Activated CD8-positive, alpha-beta memory T cell treated with anti-CD3 and anti-CD28 coated beads for 4 hours (primary cell): ENCODE measurements at places on chromosomes 13 and 19.

GRCh38 chr19:12139269-12139668, 881 bp downstream of the ZNF20 start:
- DNase-seq = no peak

GRCh38 chr19:47650700-47651099, 41.8 kb downstream of the BICRA start:
- DNase-seq = no peak

GRCh38 chr13:106467427-106468122, 67.9 kb downstream of the EFNB2 start:
- no peak for DNase-seq

GRCh38 chr13:104106705-104107393, 1040.6 kb upstream of the SLC10A2 start:
- DNase-seq = no peak

DNA sequence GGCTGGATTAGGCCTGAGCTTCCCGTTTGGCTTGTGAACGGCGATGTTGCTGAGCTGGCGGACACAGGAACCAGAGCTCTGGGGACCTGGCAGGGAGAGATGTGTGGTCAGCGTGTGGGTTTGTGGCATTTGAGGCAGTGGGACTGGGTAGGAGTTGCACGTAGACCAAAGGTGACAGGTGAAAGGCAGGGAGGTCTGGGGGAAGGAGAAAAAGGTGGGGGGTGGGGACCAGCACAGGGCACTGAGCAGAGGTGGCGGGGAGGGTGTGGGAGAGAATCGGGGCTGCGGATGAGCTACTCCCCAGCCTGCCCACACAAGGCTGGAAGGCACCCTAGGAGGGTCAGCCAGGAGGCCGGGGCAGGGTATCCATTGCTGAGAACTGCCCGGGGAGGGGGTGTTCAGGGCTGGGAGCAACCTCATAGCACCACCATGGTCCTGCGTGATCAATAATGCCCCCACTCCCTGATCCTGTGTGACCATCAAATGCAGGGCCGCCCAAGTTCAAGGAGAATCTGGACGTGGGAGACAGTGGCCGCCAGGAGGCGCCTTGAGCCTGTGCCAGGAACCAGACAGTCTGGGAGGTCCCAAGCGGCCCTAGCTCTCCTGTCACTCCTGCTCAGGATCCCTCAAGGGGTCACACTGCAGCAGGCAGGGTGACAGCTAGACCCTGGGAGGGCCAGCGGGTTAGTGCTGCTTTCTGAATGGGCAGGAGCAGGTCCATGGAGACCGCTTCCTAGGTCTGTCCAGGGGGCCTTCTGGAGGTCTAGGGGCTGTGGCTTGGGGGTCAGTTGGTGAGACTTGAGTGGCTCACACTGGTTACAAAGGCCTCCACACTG, 12.8 kb upstream of the SELENOW start:
- no peak for DNase-seq

GRCh38 chr13:27466513-27466912, 16.1 kb upstream of the MTIF3 start:
- DNase-seq = no peak

DNA sequence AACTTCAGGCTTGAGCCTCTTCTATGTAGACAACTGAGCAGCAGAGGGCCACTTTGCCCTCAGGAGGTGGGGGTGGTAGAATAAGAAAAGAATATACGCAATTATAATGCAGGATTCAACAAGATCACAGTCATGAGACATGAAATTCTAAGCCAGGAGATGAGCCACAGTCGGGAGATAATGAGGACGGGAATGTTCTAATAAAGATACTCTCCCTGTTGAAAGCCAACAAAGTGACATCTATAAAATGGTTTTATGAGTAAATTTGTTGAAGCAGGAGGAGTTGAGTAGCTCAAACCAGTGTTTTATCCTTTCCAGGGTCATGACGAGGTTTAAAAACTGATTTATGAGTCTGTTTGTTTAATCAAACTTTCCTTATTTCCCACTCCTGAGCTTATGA, 152.0 kb upstream of the SERP2 start:
- no peak for DNase-seq

GRCh38 chr13:59319276-59319675, 844.5 kb downstream of the DIAPH3 start:
- DNase-seq = no peak

- DNase-seq = peak; percentile 22
Measured at GRCh38 chr19:52237771-52238400, 31.5 kb upstream of the ZNF766 start.

GRCh38 chr19:32676186-32676894, 692 bp downstream of the RGS9BP start:
- no peak for DNase-seq

GRCh38 chr19:19260417-19261214, 12.5 kb downstream of the TM6SF2 start:
- no peak for DNase-seq

GRCh38 chr13:27053902-27054595, 117.6 kb downstream of the USP12 start:
- DNase-seq = no peak

- no peak for DNase-seq
Measured at GRCh38 chr13:109666656-109667055, 119.7 kb downstream of the IRS2 start.

DNA sequence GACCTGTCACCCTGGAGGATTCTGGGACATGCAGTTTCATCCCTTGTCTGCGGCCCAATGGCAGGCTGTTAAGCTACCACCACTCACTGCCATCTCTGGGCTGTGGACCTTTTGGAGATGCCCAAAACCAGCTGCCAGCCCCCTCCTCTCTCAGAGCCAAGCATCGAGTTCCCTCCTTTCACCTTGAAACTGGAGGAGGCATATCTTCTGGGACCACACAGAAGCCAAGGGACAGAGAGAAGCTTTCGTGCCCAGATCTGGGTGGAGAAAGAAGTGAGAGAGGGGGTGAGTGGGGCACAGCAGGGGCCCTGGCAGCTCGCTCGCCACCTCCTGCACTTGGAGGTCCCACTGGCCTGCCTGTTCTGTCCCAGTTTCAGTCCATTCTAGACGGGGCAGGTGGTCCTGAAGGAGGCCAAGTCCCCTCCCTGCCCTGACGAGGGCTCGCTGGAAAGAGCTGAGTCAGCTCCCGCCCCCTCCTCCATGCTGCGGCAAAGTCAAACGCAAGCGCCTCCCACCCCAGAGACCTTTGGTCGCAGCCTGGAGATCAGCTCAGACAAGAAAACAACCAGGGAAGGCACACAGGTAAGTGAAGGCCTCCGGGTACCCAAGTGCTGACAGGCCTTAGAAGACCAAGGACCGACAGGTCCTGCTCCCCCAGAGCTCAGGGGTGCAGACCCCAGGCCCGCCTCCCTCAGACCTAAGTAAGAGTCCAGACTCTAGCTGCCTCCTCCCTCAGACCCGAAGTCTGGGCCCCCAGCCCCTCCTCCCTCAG, 3.8 kb downstream of the BCAT2 start:
- no peak for DNase-seq

DNA sequence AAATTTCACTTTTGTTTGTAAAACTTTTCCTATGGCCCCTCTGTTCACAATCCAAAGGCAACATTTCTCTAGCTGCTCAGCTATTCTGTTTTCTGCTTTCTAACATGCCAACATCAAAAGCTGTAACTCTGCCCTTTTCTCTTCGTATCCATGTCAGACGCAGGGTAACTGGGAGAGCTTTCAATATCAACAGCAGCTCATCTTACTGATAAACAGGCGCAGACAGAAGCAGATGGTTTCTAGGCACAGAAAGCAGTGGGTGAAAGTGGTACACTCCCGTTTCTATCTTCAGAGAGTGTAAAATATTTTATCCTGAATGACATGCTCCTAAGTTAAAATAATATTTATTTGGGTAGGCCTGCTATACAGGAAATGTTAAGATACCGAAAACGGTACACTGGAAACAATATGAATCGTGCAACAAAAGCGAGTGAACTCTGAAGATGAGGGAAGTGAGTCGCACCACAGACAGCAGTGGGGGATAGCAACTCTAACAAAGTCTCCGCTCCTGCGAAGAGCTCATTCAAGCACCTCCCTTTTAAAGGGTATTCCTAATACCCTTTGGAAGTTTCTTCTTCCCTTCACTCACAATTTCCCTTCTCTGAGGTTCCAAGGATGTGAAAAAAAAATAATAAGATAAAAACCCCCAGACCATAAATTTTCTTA, 798.3 kb downstream of the GPC5 start:
- no peak for DNase-seq

DNA sequence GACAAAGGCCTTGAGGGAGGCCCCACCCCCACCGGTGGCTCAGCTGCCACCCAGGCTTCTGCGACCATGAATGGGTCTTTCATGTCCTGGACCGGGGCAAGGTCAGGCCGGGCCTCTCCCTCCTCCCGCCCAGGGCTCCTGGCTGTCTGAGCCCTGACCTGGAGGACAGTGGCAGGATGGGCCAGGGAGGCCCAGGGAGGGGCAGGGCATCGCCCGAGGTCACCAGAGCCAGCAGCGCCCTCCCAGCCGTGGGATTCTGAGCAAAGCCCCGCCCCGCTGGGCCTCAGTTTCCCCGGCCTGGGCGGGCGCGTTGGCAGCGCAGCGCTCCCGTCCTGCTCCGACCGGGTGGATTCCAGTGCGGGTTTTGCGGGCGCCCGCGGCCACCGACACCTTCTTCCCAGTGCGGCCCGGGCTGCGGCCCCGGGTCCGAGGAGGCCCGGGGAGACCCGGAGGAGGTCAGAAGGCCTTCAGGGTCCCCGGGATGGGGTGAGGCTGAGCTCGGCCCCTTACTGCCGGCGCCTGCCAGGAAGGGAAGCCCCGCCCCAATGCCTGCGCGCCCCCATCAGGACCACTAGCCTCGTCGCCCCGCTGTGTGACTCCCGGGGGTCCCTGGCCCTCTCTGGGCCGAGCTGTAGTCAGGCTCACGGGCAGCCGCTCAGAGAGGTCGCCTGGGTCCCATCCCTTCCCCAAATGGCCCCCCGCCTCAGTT, 24.6 kb upstream of the SEMA6B start:
- DNase-seq = no peak

- no peak for DNase-seq
Measured at GRCh38 chr13:112832811-112833210, 136.2 kb upstream of the MCF2L start.

GRCh38 chr19:39515551-39516191, 732 bp downstream of the SELENOV start:
- no peak for DNase-seq

DNA sequence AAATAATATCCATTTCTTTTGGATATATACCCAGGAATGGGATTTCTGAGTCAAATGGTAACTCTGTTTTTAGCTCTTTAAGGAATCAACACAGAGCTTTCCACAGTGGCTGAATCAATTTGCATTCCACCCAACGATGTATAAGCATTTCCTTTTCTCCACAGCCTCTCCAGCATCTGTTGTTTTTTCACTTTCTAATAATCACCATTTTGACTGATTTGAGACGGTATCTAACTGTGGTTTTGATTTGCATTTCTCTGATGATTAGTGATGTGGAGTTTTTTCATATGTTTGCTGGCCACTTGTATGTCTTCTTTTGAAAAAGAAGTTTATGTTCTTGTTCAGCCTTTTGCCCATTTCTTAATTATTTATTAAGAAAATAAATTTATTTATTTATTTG, 352.2 kb upstream of the OBI1 start:
- no peak for DNase-seq

- DNase-seq = no peak
Measured at GRCh38 chr19:19530889-19531288, 2.2 kb downstream of the YJEFN3 start.

- DNase-seq = no peak
Measured at GRCh38 chr13:44136696-44137268, 236.8 kb upstream of the SERP2 start.

- no peak for DNase-seq
Measured at GRCh38 chr13:40624383-40624782, 42.1 kb downstream of the FOXO1 start.

- DNase-seq = no peak
Measured at GRCh38 chr13:71624653-71625600, 242.1 kb downstream of the DACH1 start.

- DNase-seq = no peak
Measured at GRCh38 chr13:102642029-102642428, 45.2 kb downstream of the TPP2 start.

- DNase-seq = no peak
Measured at GRCh38 chr19:46689358-46689757, 27.6 kb downstream of the PRKD2 start.

- DNase-seq = no peak
Measured at GRCh38 chr19:18489627-18490184, 32.2 kb downstream of the ELL start.

DNA sequence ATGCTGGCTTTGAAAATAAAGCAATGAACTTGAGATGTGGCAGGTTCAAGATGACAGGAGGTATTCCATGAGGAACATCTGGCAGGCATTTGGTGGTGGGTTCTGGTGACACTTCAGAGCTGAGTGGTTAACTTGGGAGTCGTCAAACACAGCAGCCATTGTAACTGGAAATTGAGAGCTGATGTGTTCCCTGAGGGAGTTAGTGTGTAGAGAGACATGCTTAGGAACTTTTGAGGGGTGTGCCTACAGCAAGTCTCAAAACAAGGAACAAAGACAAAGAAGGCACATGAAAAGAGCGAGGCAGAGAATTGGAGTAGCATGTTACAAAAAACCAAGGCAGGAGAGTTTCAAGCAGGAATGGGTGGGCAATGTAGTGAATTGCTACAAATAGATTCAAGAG, 53.9 kb upstream of the KL start:
- no peak for DNase-seq

DNA sequence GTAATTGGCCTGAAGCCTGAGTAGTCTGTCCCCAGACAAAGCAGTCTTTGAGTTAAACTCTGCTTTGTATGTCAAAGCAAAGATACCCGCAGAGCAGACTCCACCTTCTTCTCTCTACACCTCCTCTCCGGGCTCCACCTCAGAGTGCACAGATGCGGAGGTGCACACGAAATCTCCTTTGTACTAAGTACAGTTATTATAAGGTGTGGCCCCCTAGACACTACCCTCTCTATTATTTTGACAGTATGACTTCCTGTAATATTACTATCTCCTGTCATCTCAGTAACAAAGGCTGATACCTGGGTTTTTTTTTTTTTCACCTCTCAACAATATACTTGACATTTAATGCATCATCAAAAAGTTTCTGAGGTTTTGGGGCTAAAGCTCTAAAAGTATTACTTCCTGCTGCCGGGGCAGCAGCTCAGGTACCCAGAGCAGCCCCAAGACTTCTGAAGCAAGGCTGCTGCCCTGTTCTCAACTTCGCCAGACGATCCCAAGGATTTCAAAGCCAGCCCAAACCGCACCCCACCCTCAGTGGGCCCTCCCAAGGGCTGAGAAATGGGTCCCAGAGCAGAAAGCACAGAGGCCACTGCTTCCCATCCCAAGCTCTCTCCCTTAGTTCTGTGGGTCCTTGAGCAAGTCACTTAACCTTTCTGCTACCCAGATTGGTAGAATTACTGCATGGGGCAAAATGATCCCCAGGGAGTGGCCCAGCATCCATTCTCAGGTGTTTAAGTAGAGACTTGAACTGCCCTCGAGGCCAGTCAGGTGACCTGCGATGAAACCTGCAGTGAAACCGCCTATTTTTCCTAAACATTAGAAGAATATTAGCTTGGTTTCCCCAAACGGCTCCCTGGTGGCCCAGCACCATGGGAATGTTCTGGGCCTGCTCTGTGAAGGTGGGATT, 180.6 kb downstream of the FOXO1 start:
- DNase-seq = peak; percentile 43

DNA sequence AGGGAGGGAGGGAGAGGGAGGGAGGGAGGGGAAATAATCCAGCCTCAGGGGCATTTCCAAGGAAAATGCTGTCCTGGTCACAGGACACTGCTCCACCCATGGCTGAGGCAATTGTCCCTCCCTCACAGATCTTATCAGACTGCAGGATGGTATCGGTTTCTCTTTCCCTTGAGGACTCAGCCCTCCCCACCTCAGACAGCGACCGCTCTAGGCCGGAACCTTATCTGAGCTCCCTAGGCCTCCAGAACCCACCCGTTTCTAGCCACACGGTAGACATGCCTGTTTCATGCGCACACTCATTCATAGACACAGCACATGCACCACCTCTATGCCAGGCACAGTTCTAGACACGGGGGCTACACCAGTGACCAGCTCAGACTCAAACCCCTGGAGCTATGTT, 10.0 kb upstream of the IZUMO2 start:
- no peak for DNase-seq
